Kidney (tissue), 22 donors: ENCODE measurements at places on chromosomes 5 and 9. TPM values are rescaled to one million over a fixed set of nuclear protein-coding genes. Genes with fewer than 3 reads are reported as not detected.

Gene SV2C
- 0.13 TPM for total RNA-seq

Gene PRELID2
- 12.1 TPM for total RNA-seq

Gene KCNV2
- not detected for total RNA-seq

Gene MARVELD2
- 41.2 TPM for total RNA-seq

Gene C5orf52
- total RNA-seq: not detected

Gene RUSC2
- total RNA-seq: 27.3 TPM

Gene ERAP2
- 8.2 TPM for total RNA-seq

Gene PCDHGB6
- total RNA-seq: 7.5 TPM

Gene FBXO10
- total RNA-seq: 6.7 TPM

Gene IL13
- total RNA-seq: not detected

Gene ADAMTS2
- 13.6 TPM for total RNA-seq

Gene ANKRD34B
- total RNA-seq: 1.5 TPM

Gene FAM153A
- total RNA-seq: 13.4 TPM

Gene SOWAHA
- total RNA-seq: 4.1 TPM

Gene CCDC171
- total RNA-seq: 5.1 TPM

Gene RABEPK
- total RNA-seq: 12.6 TPM

Gene MYMK
- not detected for total RNA-seq

Gene ADRA1B
- total RNA-seq: 1.6 TPM

Gene DOCK2
- total RNA-seq: 42.0 TPM

Gene SYK
- 52.2 TPM for total RNA-seq

Gene LOX
- total RNA-seq: 9.2 TPM

Gene CCNO
- total RNA-seq: 5.9 TPM

Gene ZBTB26
- 8.2 TPM for total RNA-seq

Gene PRSS3
- total RNA-seq: 0.79 TPM

Gene SKP2
- total RNA-seq: 10.9 TPM

Gene LRRC19
- total RNA-seq: 14.8 TPM

Gene FAXDC2
- 14.1 TPM for total RNA-seq

Gene ORM2
- total RNA-seq: not detected

Gene STK10
- total RNA-seq: 42.8 TPM

Gene SPINK1
- total RNA-seq: 2.2 TPM

Gene GABRA1
- total RNA-seq: not detected

Gene ARID3C
- not detected for total RNA-seq

Gene BARHL1
- total RNA-seq: not detected

Gene SPINK5
- 0.91 TPM for total RNA-seq

Gene PCDH12
- total RNA-seq: 14.1 TPM

Gene F2RL1
- total RNA-seq: 51.9 TPM

Gene FSTL4
- 0.09 TPM for total RNA-seq

Gene RORB
- 0.41 TPM for total RNA-seq

Gene FBP2
- total RNA-seq: not detected

Gene SIL1
- total RNA-seq: 48.6 TPM

Gene LHX6
- total RNA-seq: 4.9 TPM

Gene RNF183
- 3.6 TPM for total RNA-seq

Gene PTGDS
- total RNA-seq: 236 TPM
